ENCODE measurements at places on chromosomes 4 and X.

- DNase-seq = no peak
Observed at GRCh38 chr4:163215896-163216295, 49.2 kb upstream of the NAF1 start.

GRCh38 chr4:2861631-2862436 lies 18.2 kb downstream of the ADD1 start:
- DNase-seq = no peak

GRCh38 chr4:15691346-15692135 lies 9.9 kb downstream of the FAM200B start:
- DNase-seq = no peak

GRCh38 chr4:89660444-89661172 lies 176.4 kb downstream of the SNCA start:
- no peak for DNase-seq

- DNase-seq = no peak
Observed at GRCh38 chr4:42391981-42392380, 5.3 kb upstream of the SHISA3 start.

GRCh38 chrX:131827935-131828334 lies 195.2 kb upstream of the STK26 start:
- no peak for DNase-seq

DNA sequence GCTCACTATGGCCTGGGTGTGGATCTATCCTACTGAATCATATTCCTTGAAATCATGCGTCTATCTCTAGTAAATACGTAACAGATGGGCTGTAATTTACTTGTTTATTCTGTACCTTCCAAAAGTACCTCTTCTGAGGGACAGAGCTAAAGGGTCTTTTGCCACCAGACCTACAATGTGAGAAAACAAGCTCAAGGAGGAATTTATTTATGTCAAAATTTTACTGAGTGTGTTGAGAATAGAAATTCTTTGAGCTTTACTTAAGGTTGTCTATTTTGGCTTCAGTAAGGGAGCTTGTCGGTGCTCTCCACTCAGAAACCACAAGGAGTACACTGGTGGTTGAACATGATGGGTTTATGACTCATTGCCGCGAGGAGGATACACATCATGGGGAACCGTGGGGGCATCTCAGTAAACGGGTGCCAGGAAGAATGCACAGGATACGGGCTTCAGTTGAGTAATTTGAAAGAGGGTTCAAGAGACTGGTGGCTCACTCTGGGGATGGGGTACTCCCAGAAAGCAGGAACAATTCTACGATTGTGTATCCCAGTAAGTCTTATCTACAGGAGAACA lies 3.0 kb downstream of the ANK2 start:
- DNase-seq = no peak

DNA sequence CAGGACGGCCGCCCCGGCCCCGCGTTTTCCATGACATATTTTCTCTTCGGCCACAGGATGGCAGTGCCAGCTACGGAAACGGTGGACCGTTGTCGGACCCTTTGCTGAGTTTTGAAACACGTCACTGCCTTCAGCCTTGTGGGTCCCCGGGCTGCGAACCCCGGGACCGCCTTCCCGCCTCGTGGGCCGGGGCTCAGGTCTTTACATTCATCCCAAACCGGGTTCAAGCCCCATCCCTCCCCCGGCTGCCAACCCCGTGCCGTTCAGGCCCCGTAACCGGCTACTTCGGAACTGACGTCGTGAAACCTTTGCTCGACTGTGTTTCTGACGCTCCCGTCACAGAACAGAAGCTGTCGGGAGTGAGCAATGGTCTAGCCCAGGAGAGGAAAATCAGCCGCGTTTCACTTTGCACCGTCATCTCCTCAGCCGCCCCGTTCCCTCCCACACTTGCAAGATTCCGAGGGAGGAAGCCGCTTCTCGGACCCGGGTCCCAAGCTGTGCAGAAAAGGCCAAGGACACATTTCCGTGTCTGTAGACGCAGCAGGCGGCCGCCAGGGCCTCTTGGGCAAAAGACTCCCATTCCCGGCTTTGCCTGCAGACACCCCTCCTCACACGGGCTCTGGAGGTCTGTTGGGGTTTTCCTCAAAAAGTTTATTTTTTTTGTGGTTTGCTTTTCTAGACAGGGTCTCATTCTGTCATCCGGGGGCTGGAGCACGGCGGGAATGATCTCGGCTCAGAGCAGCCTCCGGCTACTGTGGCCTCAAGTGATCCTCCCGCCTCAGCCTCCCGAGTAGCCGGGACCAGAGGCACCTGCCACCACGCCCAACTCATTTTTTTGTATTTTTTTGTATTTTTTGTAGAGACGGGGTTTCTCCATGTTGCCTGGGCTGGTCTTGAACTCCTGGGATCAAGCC lies 41.4 kb upstream of the PPP2R3B start:
- no peak for DNase-seq

GRCh38 chr4:54197926-54198325 lies 31.2 kb upstream of the PDGFRA start:
- no peak for DNase-seq
